ENCODE measurements at places on chromosomes 13 and 19. TPM values are rescaled to one million over a fixed set of nuclear protein-coding genes. Genes with fewer than 3 reads are reported as not detected.

SAE1 gene
- 111 TPM for total RNA-seq

LRRC4B gene
- not detected for total RNA-seq

SPIB gene
- total RNA-seq: not detected

XPO4 gene
- total RNA-seq: 14.8 TPM

SSC5D gene
- total RNA-seq: not detected

CCDC97 gene
- total RNA-seq: 12.1 TPM
